ENCODE measurements at places on chromosomes 1 and 21. TPM values are rescaled to one million over a fixed set of nuclear protein-coding genes. Genes with fewer than 3 reads are reported as not detected.

LCE3D gene
- not detected for total RNA-seq

FGGY gene
- 31.0 TPM for total RNA-seq

TEDDM1 gene
- total RNA-seq, result not detected

OPRD1 gene
- total RNA-seq, result under 0.01 TPM

TLR5 gene
- not detected for total RNA-seq

COPA gene
- 425 TPM for total RNA-seq

FAM72D gene
- 1.3 TPM for total RNA-seq

CD1C gene
- not detected for total RNA-seq

OLIG2 gene
- total RNA-seq, result not detected

WDR64 gene
- total RNA-seq, result not detected

MANEAL gene
- 1.8 TPM for total RNA-seq

S100A2 gene
- total RNA-seq, result 3.3 TPM

HTR1D gene
- not detected for total RNA-seq

LY9 gene
- total RNA-seq, result not detected

CATSPER4 gene
- total RNA-seq, result not detected

TSPAN2 gene
- not detected for total RNA-seq

AGT gene
- 2.0 TPM for total RNA-seq

SLC2A5 gene
- 2.0 TPM for total RNA-seq

TTC34 gene
- total RNA-seq, result 0.15 TPM

VTCN1 gene
- not detected for total RNA-seq

S100A12 gene
- not detected for total RNA-seq

PTGFR gene
- 68.3 TPM for total RNA-seq

CELA3B gene
- not detected for total RNA-seq

RUNX1 gene
- 16.0 TPM for total RNA-seq

GBP5 gene
- total RNA-seq, result 0.17 TPM

EPHA10 gene
- total RNA-seq, result not detected

RXFP4 gene
- not detected for total RNA-seq

LRRC7 gene
- under 0.01 TPM for total RNA-seq

MAP1LC3C gene
- 0.87 TPM for total RNA-seq

SERINC2 gene
- 38.9 TPM for total RNA-seq

KRTAP19-2 gene
- not detected for total RNA-seq

CRNN gene
- not detected for total RNA-seq

VWA1 gene
- 9.6 TPM for total RNA-seq

SLC30A10 gene
- not detected for total RNA-seq

SLC25A34 gene
- 0.58 TPM for total RNA-seq

TMOD4 gene
- total RNA-seq, result 0.29 TPM

AGO3 gene
- total RNA-seq, result 17.9 TPM

ZCCHC17 gene
- 31.3 TPM for total RNA-seq

KIF14 gene
- 16.0 TPM for total RNA-seq

KCNE2 gene
- not detected for total RNA-seq

RORC gene
- total RNA-seq, result 0.15 TPM

NIT1 gene
- total RNA-seq, result 21.4 TPM

IL20 gene
- total RNA-seq, result not detected

ATP5IF1 gene
- total RNA-seq, result 192 TPM

PROK1 gene
- total RNA-seq, result not detected

AK5 gene
- total RNA-seq, result 72.4 TPM

SMCP gene
- not detected for total RNA-seq

TAL1 gene
- total RNA-seq, result under 0.01 TPM

HORMAD1 gene
- total RNA-seq, result not detected

DFFA gene
- total RNA-seq, result 45.5 TPM

PIGR gene
- not detected for total RNA-seq

ZNF695 gene
- 2.0 TPM for total RNA-seq

MAEL gene
- total RNA-seq, result not detected

CD46 gene
- total RNA-seq, result 116 TPM

UMODL1 gene
- total RNA-seq, result not detected

TOR1AIP1 gene
- total RNA-seq, result 55.1 TPM
